ENCODE measurements at places on chromosomes 16 and 17.
A peak's percentile ranks its signal among the peaks of the same experiment; 100 is the strongest.

- no peak for DNase-seq
Observed at GRCh38 chr17:68085771-68086381, 50.3 kb downstream of the KPNA2 start.

- no peak for DNase-seq
Observed at GRCh38 chr17:11852912-11853311, 144.4 kb downstream of the ZNF18 start.

DNA sequence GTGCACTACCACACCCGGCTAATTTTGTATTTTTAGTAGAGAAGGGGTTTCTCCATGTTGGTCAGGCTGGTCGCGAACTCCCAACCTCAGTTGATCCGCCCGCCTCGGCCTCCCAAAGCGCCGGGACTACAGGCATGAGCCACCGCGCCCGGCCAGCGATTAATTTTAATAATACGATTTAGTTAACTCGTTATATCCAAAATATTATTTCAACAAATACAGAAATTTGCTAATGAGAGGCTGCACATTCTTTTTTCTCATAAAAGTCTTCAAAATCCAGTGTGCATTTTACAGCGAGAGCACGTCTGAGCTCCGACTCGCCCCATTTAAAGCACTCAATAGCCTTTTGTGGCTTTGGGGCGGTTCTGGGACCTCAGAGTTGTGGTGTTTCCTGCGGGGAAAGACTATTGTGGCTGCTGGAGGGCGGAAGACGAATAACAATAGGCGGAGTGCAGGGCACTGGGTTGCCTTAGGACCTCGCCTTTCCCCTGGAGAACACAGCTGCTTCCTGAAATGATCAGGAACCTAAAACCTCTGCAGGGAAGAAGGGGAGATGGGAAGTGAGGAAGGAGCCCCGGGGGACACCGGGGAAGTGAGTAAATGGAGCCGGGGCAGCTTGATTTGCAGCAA is 2.9 kb upstream of the ZSCAN10 start:
- DNase-seq, result peak; percentile 13

GRCh38 chr17:31789707-31790505 is 69.1 kb downstream of the COPRS start:
- DNase-seq, result no peak

- DNase-seq, result no peak
Observed at GRCh38 chr17:13074026-13074425, 56.2 kb upstream of the ELAC2 start.

GRCh38 chr17:17859909-17860765 is 23.4 kb upstream of the SREBF1 start:
- DNase-seq, result peak; percentile 68

DNA sequence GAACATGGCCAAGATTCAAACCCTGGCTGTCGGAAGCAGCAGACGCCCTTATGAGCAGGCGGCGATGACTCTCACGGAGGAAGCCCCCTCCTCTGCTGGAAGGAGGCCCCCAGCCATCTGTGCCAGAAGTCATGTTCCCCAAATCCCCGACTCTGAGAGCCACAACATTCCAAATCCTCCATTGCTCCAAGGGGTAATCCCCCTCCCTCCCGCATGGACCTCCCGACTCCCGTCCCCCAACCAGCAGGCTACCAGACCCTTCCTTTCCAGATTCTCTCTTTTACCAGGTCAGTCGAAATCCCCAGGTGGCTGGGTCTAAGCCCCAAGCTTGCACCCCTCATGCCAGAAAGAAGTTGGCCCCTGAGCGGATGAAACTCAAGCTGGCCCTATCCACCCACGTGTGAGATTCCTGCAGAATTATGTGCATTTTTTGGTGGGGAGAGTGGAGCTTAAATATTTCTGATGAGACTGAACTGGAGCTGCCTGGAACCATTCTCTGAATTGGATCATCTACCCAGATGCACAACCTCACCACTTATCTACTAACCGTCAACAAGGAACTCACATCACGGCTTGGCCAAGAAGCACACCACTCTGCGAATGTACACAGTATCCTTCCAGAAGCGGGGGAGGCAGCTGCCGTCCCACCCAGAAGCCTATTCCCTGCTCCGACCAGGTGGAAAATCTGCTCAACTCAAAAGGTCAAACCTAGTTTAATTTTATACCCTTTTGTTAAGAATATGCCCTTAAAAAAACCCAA is 283.5 kb downstream of the C16orf95 start:
- no peak for DNase-seq

DNA sequence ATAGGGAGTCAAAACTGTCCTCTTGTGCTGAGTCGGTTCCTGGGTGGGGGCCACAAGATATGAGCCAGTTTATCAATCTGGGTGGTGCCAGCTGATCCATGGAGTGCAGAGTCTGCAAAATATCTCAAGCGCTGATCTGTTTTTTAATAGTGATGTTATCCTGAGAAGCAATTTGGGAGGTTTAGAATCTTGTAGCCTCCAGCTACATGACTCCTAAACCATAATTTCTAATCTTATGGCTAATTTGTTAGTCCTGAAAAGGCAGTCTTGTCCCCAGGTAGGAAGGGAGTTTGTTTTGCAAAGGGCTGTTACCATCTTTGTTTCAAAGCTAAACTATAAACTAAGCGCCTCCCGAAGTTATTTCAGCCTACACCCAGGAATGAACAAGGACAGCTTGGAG is 1.7 kb downstream of the TSPAN10 start:
- no peak for DNase-seq

DNA sequence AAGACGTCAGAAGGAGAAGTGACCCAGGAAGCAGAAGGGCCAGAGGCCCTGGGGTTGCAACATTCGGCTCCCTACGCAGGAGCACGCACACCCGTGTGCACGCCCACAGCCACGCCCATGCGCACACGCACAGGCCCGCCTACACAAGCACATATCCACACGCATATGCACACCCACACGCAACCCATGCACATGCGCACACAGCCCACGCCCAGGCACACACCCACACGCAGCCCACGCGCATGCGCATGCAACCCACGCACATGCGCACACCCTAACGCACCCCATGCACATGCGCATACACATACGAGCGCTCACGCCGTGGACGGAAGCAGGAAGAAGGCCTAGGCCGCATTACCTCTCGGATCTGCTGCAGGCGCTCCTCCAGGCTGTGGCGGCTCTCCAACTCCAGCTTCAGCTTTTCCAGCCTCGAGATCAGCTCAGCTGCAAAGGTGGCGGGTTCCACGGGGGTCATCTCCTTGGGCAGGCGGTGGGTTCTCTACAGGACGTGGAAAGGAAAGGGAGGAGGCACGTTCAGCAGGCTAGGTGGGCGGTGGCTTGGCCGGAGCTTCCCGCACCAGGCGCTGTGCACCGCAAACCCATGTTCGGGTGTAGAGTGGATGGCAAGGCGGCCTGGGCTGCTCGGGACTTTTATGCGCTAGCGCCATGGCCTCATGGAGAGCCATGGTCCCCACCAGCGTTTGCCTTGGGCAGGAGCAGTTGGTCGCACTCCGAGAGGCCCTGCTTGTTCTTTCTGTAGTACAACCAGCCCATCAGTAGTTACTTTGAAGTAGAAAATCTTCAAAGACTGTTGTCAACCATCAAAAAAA is 23.4 kb downstream of the AXIN2 start:
- peak; percentile 61 for DNase-seq

DNA sequence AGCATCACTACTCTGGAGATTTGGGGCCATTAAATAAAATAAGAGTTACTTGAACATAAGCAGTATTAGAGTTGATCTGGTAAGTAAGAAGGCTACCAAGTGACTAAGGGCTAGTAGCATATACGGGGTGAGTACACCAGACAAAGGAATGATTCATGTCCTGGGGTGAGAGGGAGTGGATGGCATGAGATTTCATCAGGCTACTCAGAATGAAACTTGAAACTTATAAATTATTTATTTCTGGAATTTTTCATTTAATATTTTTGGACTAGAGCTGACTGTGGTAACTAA is 2.3 kb downstream of the SLFN5 start:
- DNase-seq, result no peak

DNA sequence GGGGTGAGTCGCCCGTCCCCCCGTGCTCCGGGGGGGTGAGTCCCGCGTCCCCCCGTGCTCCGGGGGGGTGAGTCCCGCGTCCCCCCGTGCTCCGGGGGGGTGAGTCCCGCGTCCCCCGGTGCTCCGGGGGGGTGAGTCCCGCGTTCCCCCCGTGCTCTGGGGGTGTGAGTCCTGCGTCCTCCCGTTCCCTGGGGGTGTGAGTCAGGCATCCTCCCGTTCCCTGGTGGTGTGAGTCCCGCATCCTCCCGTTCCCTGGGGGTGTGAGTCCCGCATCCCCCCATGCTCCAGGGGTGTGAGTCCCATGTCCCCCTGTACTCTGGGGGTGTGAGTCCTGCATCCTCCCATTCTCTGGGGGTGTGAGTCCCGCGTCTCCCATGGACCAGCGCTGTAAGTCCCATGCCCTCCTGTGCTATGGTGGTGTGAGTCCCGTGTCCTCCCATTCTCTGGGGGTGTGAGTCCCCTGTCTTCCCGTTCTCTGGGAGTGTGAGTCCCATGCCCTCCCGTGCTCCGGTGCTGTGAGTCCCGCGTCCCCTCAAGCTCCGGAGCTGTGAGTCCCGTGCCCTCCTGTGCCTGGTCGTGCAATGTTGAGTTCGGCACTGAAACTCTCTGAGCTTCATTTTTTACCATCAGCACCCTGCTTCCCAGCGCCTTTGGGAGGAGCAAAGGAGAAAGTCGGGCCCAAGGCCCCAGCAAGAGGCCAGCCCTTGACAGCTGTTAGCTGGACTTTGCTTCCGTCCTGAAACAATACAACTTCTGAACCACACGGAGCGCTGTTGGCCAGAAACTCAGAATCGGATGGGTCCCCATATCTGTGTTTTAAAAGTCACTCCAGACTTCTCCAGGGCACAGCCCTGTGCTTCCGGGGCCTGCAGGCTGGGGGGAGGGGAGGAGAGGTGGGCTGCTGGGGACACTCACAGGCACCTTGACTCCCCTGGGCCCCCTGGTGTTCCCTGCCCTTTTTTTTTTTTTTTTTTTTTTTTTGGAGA is 11.5 kb upstream of the ZC3H18 start:
- DNase-seq, result no peak

- DNase-seq, result no peak
Observed at GRCh38 chr17:39094607-39095308, 56.7 kb downstream of the PLXDC1 start.

DNA sequence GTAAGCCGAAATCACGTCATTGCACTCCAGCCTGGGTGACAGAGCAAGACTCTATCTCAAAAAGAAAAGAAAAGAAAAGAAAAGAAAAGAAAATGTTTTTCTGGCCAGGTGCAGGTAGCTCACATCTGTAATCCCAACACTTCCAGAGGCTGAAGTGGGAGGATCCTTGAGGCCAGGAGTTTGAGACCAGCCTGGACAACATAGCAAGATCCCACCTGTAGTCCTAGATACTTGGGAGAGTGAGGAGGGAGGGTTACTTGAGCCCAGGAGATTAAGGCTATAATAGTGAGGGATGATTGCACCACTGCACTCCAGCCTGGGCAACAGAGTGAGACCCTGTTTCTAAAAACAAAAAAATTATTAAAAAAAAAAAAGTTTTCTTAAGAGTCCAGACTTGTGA is 2.5 kb upstream of the ATP5MC1 start:
- DNase-seq, result no peak

GRCh38 chr17:41917679-41918313 is 955 bp downstream of the ACLY start:
- DNase-seq, result peak; percentile 49

DNA sequence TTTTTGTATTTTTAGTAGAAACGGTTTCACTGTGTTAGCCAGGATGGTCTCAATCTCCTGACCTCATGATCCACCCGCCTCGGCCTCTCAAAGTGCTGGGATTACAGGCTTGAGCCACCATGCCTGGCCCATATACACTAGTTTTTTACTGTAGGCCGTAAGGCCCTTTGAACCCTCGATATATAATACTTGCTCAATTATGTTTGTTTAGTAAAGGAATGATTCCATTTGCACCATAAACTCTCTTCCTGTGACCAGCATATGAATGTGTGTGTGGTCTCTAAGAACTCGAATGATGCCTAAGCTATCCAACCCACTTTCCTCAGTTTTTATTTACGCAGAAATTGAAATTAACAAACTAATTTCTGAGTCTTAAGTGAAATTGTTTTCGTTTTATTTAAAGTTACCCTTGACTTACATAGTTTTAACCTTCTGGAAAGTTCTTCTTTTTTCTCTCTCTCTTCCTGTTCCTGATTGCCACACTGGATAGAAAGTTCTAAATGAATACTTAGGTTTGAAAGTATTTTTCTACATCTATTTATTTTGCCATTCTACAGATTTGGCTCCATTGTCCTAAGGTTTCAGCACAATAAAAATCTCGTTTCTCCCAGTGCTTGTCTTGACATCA is 37.9 kb downstream of the PIGL start:
- DNase-seq, result no peak

DNA sequence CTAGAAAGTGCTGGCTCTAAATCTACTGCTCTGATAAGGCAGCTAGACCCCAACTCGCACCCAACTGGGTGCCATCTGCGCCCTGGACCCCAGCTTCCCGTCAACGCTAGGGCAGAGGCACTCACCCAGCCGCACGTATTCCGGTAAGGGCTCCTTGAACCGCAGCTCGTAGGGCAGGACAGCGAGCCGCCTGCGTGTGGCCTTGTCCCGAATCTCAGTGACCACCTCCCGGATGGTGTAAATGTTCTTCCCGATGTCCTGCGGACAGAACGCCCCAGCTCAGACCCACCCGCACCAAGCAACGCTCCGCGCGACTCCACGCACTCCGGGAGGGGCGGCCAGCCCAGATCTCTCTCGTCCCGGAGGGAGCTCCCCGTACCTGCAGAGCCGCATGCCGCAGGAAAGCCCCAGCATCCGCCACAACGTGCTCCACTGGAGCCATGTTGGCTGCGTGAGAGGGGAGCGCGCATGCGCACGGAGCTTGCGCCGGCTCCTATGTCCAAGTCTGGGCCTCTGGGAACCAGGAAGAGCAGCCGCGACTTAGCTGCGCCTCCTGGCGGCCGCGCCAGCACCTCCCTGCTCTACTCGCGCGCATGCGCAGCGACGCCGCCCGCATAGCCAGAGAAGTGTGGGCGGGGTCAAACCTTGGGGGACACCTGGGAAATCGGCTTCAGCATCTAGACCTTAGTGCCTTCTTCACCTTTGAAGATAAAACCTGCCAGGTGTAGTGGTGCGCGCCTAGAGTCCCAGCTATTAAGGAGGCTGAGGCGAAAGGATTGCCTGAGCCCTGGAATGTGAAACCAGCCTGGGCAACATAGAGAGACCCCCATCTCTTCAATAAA is at the start of gene NOB1:
Gene NOB1, minus strand, starts transcription at position 458 of the 842 bp plus-strand sequence. Its CDS starts 16 bp downstream, at position 442.
- peak; percentile 96 for DNase-seq

DNA sequence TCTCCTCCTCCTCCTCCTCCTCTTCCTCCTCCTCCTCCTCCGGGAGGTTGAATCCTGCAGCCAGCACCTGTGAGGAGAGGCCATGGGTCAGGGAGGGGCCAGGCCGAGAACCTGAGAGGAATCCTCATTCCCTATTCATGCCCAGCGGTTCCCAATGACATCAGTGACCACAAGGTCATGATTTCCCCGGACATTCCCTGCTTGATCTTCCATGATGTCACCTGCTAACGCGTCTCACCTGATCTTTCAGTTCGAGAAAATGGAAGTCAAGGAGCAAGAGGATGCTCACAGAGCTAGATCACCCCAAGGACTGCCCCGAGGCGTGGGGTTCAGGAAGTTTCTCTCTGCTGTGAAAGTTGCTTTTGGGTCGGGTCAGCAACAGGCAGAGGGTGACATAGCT is 5.4 kb downstream of the APOBR start:
- DNase-seq, result no peak

- no peak for DNase-seq
Observed at GRCh38 chr17:48003417-48004151, 32.7 kb downstream of the CDK5RAP3 start.

Data from stimulated activated CD4-positive, alpha-beta T cell treated with anti-CD3 and anti-CD28 coated beads, Interleukin-4, amount 100 ng/mL, for 1 hour (primary cell).